T-helper 17 cell (primary cell): ENCODE measurements at places on chromosomes 16 and 17.

GRCh38 chr16:54175169-54175551 is 111.4 kb downstream of the IRX3 start:
- H3K4me3 ChIP-seq = no peak overlapping the region
- H3K4me1 ChIP-seq = peaks cover 2% of the 10 kb centered on the region
- peaks cover 50% of the 10 kb centered on the region for H3K27me3 ChIP-seq
- no peaks in the 10 kb centered on the region for H3K36me3 ChIP-seq
- DNase-seq = no peak
- H3K27ac ChIP-seq = no peak overlapping the region

- DNase-seq = no peak
- H3K36me3 ChIP-seq = no peaks in the 10 kb centered on the region
- peak overlapping the region; percentile 32 for H3K27ac ChIP-seq
- H3K4me1 ChIP-seq = peaks cover 2% of the 10 kb centered on the region
- no peak overlapping the region for H3K4me3 ChIP-seq
Measured at GRCh38 chr16:70396246-70396904, 42.5 kb downstream of the ST3GAL2 start.

- peak overlapping the region; percentile 62 for H3K27ac ChIP-seq
- H3K27me3 ChIP-seq = no peaks in the 10 kb centered on the region
- H3K4me1 ChIP-seq = peaks cover 6% of the 10 kb centered on the region
- H3K4me3 ChIP-seq = peak overlapping the region; percentile 66
Measured at GRCh38 chr16:69794486-69794885, 32.4 kb downstream of the WWP2 start.

DNA sequence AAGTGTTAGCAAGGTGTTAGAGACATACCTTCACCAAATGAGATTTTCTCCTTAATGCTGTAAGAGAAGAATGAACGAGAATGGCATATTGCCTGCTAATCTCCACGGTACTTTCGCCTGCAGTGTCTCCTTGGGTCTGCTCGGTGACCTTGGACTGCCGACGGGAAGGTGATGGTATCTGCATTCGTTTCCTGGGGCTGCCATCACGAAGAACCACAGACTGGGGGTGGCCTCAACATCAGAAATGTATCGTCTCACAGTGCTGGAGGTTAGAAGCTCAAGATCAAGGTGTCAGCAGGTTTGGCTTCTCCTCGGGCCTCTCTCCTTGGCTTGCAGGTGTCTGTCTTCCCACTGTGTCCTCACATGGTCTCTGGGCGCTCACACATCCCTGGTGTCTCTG is 86.3 kb upstream of the TNRC6C start:
- H3K36me3 ChIP-seq = no peaks in the 10 kb centered on the region
- H3K27ac ChIP-seq = peak overlapping the region; percentile 32
- peaks cover 38% of the 10 kb centered on the region for H3K4me1 ChIP-seq
- no peaks in the 10 kb centered on the region for H3K27me3 ChIP-seq

GRCh38 chr17:296379-296778 is 56.2 kb downstream of the RPH3AL start:
- H3K4me1 ChIP-seq = peaks cover 2% of the 10 kb centered on the region
- peaks cover 2% of the 10 kb centered on the region for H3K36me3 ChIP-seq
- H3K4me3 ChIP-seq = no peak overlapping the region
- H3K27me3 ChIP-seq = peaks cover 14% of the 10 kb centered on the region

DNA sequence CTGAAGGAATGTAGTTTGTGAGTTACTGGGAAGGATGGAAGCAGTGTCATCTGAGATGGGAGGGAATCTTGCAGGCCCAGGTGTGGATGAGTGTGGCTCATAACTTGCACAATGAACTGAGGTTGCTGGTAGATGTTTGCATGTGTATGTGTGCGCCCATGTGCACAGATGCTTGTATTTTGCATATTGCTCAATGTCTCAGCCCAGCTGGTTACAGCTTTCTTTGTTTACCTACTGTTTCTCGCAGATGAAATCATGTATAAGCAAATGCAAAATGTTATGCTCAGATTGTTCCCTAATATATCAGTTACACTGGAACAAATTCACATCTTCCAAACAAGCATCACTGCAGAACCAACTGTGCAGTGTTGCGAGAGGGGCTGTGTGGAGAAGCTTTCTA is 452.2 kb upstream of the EEF2KMT start:
- H3K27ac ChIP-seq = no peak overlapping the region
- no peaks in the 10 kb centered on the region for H3K27me3 ChIP-seq
- no peaks in the 10 kb centered on the region for H3K4me1 ChIP-seq
- no peak for DNase-seq

DNA sequence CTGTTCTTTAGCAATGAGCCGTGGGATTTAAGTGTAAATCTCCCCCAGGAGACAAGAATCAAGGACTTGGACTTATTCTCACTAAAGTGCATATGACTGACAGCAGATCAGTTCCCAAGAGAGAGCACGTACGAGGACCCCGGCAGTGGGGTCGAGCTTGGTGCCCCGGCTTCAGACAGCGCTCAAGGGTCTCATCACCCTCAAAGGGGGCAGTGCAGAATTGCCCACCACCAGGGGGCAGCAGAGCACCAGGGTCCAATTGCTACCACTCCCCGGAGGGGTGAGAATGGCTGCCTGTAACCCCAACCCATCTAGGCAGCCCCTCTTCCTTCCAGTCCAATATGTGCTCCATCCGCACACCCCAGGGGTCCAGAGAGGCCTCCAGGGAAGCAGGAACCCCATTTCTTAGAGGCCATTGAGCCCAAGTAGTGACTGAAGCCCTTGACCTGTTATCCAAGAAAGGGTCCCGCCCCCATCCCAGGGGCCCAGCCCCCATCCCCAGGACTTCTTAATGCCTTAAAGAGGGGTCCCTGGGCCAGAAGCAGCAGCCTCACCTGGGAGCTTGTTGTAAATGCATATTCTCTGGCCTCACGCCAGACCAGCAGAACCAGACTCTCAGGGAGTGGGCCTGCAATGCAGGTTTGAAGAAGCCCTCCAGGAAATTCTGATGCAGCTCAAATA is 86.1 kb downstream of the ZDHHC7 start:
- no peak overlapping the region for H3K4me3 ChIP-seq
- peaks cover 6% of the 10 kb centered on the region for H3K36me3 ChIP-seq
- peaks cover 9% of the 10 kb centered on the region for H3K27me3 ChIP-seq

DNA sequence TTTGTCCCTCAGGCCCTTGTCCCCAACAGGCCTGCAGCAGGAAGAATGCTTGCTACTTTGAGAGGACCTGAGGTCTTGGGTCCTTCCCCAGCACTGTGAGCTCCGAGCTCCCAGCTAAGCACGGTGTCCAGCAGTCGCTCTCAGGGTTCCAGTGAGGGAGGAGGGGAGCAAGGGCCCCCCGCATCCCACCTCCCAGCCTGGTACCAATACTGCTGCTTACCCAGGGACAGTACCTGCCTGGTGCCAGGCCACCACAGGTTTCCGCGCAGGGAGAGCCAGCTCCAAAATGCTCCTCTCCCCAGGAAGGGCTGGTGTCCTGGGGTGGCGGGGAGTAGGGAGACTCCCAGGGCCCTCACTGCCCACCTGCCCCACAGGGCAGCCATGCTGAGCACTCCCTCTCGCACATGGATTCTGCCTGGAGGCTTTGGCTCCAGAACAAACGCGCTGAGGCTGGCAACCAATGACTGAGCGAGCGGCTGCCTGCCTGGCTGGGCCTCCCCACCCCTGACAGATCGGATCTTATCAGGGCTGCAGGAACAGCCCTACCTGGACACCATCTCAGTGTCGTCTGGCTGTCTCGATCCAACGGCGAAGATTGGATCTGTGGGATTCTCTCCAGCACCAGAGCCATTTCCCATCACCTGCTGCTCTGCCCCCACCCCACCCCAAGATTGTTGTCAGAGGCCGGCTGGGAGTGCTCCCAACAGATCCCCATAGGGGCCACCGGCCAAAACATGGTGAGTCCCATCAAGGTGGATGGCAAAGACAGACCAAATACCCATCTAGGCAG is 2.4 kb downstream of the DOK4 start:
- peaks cover 14% of the 10 kb centered on the region for H3K4me1 ChIP-seq
- no peaks in the 10 kb centered on the region for H3K27me3 ChIP-seq
- peak overlapping the region; percentile 12 for H3K4me3 ChIP-seq
- no peak for DNase-seq
- H3K27ac ChIP-seq = no peak overlapping the region

DNA sequence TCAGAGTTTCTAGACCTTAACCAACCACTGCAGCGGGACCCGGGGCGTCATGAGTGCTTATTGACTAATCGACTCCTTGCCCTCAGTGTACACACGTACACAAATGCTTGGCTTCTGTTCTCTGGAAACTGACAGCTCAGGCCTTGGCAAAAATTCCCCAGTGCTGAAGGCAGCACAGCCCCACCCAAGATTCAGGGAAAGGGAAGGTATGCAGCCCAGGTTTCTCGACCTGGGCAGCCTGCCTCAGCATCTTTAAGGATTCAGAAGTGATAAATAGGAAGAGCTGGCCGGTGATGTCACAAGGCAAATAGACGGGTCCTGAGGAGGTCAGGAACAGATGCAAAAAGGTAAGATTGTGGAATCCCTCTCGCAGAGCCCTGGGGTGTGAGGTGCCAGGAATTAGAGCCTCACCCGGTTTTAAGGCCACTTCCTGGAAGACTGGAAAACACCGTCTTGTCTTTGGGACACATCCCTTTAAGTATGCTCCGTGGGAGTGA is 9.0 kb upstream of the CDH3 start:
- DNase-seq = no peak
- peaks cover 4% of the 10 kb centered on the region for H3K4me1 ChIP-seq
- no peak overlapping the region for H3K4me3 ChIP-seq
- peaks cover 4% of the 10 kb centered on the region for H3K36me3 ChIP-seq

GRCh38 chr17:77476931-77477805 is 336.4 kb downstream of the SEC14L1 start:
- H3K4me1 ChIP-seq = peaks cover 62% of the 10 kb centered on the region
- peak overlapping the region; percentile 99 for H3K27ac ChIP-seq
- H3K36me3 ChIP-seq = peaks cover 3% of the 10 kb centered on the region
- H3K4me3 ChIP-seq = peak overlapping the region; percentile 77

GRCh38 chr17:78289802-78290363 is 58.5 kb downstream of the TMEM235 start:
- H3K4me3 ChIP-seq = no peak overlapping the region
- H3K4me1 ChIP-seq = peaks cover 2% of the 10 kb centered on the region
- DNase-seq = peak; percentile 63
- H3K36me3 ChIP-seq = no peaks in the 10 kb centered on the region
- H3K27ac ChIP-seq = no peak overlapping the region
- H3K27me3 ChIP-seq = no peaks in the 10 kb centered on the region

DNA sequence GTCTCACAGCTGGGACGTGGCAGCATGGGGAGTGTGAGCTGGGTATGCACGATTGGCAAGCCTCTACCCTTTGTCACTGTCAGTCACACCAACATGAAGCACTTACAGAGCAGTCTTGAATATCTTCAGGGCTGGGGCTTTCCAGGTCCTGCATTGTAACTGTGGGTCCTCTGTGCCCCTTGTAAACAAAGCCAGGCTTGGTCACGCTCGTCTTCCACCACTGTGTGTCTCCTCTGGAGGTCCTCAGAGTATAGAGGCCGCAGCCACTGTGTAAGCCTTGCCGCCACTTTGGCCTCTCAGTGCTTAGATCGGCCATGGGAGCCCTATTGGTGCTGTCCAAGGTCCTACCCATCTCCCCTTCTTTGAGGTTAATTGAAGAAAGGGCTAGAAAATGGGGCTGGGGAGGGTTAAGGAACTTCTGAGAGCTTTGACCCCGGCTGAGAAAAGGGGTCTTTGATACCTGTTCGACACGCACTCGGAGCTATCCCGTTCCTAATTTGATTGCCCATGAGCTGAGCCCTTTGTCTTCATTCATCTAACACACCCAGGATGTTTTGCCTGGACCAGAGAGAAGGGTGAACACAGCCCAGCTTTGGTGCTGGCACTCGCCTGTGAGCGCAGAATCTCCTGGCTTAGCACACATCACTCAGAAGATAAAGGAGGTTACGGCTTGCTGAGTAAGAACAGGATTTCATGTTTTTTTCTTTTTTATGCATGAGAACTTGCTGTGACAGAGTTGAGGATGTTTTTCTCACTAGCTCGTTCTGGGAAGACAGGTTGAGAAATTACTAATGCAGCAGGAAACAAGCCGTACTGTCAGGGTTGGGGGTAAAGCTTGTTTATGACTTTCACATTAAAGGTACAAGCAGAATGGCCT is 267.9 kb downstream of the CPPED1 start:
- no peaks in the 10 kb centered on the region for H3K27me3 ChIP-seq
- DNase-seq = no peak
- H3K4me3 ChIP-seq = peak overlapping the region; percentile 19
- peaks cover 45% of the 10 kb centered on the region for H3K4me1 ChIP-seq
- H3K36me3 ChIP-seq = no peaks in the 10 kb centered on the region
- peak overlapping the region; percentile 60 for H3K27ac ChIP-seq

DNA sequence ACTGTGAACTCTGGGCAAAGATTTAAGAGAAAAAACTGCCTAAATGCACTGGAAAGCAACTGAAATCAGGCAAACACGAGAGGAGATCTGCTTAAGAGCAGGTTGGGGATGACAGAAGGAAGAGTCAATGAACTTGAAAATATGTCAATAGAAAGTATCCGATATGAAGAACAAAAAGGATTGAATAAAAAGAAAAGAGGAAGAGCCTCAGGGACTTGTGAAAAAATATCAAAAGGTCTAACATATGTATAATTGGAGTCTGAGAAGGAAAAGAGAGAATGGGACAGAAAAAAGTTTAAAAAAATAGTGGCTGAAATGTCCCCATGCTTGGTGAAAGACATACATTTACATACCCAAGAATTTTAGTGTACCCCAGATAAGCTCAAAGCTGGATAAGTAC is 195.5 kb downstream of the COPRS start:
- H3K27me3 ChIP-seq = peaks cover 13% of the 10 kb centered on the region
- H3K4me3 ChIP-seq = no peak overlapping the region
- no peak for DNase-seq
- H3K27ac ChIP-seq = no peak overlapping the region

GRCh38 chr17:64128787-64129514 is 993 bp downstream of the ERN1 start:
- H3K4me1 ChIP-seq = peaks cover 50% of the 10 kb centered on the region
- no peaks in the 10 kb centered on the region for H3K36me3 ChIP-seq
- H3K27ac ChIP-seq = peak overlapping the region; percentile 89

GRCh38 chr16:54099627-54100026 is 187.0 kb downstream of the IRX3 start:
- DNase-seq = no peak
- H3K27ac ChIP-seq = no peak overlapping the region
- no peaks in the 10 kb centered on the region for H3K4me1 ChIP-seq
- no peaks in the 10 kb centered on the region for H3K27me3 ChIP-seq
- peaks cover 5% of the 10 kb centered on the region for H3K36me3 ChIP-seq

DNA sequence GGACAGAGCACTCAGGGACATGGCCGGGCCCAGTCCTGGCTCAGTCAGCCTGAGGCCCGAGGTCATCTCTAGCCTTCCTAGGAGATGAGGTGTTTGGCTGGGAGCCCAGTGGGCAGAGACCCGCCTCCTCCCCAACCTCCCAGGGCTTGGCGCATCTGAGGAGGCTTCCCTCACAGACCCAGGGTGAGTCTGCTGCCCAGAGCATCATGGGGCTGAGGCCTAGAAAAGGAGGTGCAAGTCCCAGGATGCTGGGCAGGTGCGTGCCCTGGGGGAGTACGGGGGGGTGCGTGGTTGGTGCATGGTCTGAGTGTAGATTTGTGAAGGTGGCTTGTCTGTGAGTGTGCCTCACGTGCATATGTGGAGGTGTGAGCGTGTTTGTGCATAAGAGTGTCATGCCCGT is 4.7 kb downstream of the PDE6G start:
- H3K27ac ChIP-seq = no peak overlapping the region
- H3K27me3 ChIP-seq = peaks cover 12% of the 10 kb centered on the region
- peaks cover 2% of the 10 kb centered on the region for H3K36me3 ChIP-seq
- DNase-seq = no peak
- H3K4me1 ChIP-seq = peaks cover 7% of the 10 kb centered on the region
- no peak overlapping the region for H3K4me3 ChIP-seq

- DNase-seq = no peak
- peaks cover 27% of the 10 kb centered on the region for H3K27me3 ChIP-seq
- H3K36me3 ChIP-seq = peaks cover 3% of the 10 kb centered on the region
Measured at GRCh38 chr17:8126491-8127066, 2.7 kb upstream of the HES7 start.

- H3K4me1 ChIP-seq = no peaks in the 10 kb centered on the region
- no peaks in the 10 kb centered on the region for H3K27me3 ChIP-seq
- no peaks in the 10 kb centered on the region for H3K36me3 ChIP-seq
- no peak overlapping the region for H3K4me3 ChIP-seq
- H3K27ac ChIP-seq = no peak overlapping the region
Measured at GRCh38 chr16:48877946-48878345, 268.0 kb upstream of the N4BP1 start.
